Muscle of leg (tissue), 16 donors: ENCODE measurements at places on chromosomes 3 and 15. TPM values are rescaled to one million over a fixed set of nuclear protein-coding genes. Genes with fewer than 3 reads are reported as not detected.

The MUSTN1 gene
- 165 TPM for total RNA-seq

- H3K4me3 ChIP-seq, result no peak overlapping the region
- H3K36me3 ChIP-seq, result peaks cover 27% of the 10 kb centered on the region
- H3K27me3 ChIP-seq, result no peaks in the 10 kb centered on the region
- H3K4me1 ChIP-seq, result no peaks in the 10 kb centered on the region
Observed at GRCh38 chr15:59680870-59681269, 8.2 kb downstream of the BNIP2 start.

GRCh38 chr3:35484929-35485530 lies 154.3 kb upstream of the ARPP21 start:
- H3K27ac ChIP-seq, result no peak overlapping the region
- H3K4me1 ChIP-seq, result no peaks in the 10 kb centered on the region
- H3K27me3 ChIP-seq, result no peaks in the 10 kb centered on the region
- H3K4me3 ChIP-seq, result no peak overlapping the region
- H3K36me3 ChIP-seq, result no peaks in the 10 kb centered on the region

DNA sequence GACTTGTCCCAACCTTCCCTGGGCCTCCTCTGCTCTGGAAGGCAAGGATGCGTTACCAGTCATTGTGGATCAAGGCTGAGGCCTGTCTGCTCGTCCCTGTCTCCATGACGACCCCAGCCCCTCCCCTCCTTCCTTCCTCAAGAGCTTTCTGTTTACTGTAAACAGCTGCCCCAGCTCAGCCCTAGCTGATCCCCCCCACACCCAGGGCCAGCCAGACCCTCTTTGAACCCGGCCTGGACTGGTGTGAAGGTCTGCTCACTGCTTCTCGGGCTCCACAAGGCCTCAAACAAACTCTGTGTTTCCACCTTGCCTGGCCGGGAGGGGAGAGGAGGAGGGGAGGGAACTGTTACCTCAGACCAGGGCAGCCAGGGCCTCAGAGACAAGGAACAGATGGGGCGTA lies 16.9 kb downstream of the VPS18 start:
- peaks cover 58% of the 10 kb centered on the region for H3K4me1 ChIP-seq
- no peak for DNase-seq
- no peaks in the 10 kb centered on the region for H3K36me3 ChIP-seq
- H3K4me3 ChIP-seq, result no peak overlapping the region
- peak overlapping the region; percentile 51 for H3K27ac ChIP-seq
- H3K27me3 ChIP-seq, result no peaks in the 10 kb centered on the region

GRCh38 chr3:64392001-64392400 lies 166.7 kb upstream of the PRICKLE2 start:
- H3K4me1 ChIP-seq, result no peaks in the 10 kb centered on the region
- H3K27me3 ChIP-seq, result no peaks in the 10 kb centered on the region
- H3K27ac ChIP-seq, result no peak overlapping the region
- H3K36me3 ChIP-seq, result no peaks in the 10 kb centered on the region
- no peak overlapping the region for H3K4me3 ChIP-seq
- no peak for DNase-seq

- no peaks in the 10 kb centered on the region for H3K36me3 ChIP-seq
- no peak overlapping the region for H3K4me3 ChIP-seq
- H3K27me3 ChIP-seq, result no peaks in the 10 kb centered on the region
- H3K27ac ChIP-seq, result no peak overlapping the region
- no peak for DNase-seq
Observed at GRCh38 chr3:28117598-28117997, 123.8 kb upstream of the CMC1 start.

DNA sequence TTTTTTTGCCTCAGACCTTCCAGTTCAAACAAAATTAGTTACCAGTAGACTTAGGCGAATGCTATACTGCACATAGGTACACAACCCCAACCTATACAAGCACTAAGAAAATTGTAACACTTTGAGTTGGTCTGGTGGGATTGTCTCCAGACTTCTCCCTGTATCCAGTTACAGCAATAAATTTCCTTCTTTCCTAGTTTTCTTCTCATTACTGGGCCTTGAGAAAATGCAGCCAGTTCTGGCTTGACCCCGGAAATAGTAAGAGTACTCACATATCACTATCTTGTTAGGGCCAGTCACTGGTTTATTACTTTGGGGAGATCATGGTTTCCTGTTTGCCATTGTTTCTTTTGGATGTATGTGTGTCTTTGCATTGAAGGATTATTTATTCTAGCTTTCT lies 868.4 kb downstream of the DIPK2A start:
- H3K4me3 ChIP-seq, result no peak overlapping the region
- H3K27ac ChIP-seq, result no peak overlapping the region

The GOLGA8N gene
- total RNA-seq, result 9.2 TPM

The SLC7A14 gene
- under 0.01 TPM for total RNA-seq

DNA sequence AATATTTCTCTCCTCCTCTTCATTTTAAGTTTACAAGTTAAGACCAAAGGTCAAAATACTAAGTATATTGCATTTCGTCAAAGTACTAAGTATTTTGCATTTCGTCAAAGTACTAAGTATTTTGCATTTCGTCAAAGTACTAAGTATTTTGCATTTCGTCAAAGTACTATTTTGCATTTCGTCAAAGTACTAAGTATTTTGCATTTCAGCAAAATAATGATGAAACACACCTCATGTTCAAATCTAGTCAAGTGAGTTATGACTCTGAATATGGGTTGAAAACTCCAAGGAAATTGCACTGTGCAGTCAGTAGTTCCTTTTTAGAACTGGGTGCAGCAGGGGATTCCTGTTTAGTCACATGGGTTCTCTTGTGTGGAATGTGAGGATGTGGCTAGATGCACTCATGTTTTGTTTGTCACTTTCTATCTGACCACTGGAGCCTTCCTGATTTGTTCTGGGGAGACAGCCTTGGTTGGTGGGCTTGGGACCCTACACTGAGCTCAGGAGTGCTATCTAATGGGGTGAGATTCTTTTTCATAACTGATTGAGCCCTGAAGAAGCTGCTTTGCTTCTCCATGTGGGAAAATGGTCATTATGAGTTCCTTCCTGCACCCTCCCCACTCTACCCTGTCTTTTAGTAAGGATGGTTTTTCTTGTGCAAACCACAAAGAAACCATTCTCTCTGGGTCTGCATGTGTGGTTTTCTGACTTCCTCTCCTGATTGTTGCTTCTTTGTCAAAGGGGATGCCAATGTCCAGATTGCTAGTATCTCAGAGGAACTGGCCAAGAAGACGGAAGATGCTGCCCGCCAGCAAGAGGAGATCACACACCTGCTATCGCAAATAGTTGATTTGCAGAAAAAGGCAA lies 73.4 kb downstream of the CCK start:
- H3K36me3 ChIP-seq, result peaks cover 79% of the 10 kb centered on the region
- no peaks in the 10 kb centered on the region for H3K27me3 ChIP-seq
- DNase-seq, result peak; percentile 44

DNA sequence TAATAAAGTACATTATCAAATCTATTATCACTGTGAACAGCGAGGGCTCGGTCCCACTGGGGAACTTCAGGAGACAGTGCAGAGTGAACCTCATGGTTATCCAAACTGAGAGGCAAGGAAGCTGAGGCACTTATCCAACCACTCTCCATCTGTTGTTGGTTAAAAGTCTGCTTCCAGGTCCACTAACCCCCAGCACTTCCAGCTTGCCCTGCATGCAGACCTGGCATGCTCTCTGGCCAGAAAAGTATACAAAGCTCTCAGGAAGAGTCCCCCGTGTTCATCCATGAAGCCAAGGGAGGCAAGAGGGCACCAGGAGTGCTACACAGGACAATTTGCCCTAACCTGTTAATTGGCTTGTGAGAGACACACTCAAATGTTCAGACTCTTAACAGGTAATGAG lies 36.0 kb downstream of the FBN1 start:
- H3K4me1 ChIP-seq, result no peaks in the 10 kb centered on the region
- no peak overlapping the region for H3K4me3 ChIP-seq
- no peak overlapping the region for H3K27ac ChIP-seq

DNA sequence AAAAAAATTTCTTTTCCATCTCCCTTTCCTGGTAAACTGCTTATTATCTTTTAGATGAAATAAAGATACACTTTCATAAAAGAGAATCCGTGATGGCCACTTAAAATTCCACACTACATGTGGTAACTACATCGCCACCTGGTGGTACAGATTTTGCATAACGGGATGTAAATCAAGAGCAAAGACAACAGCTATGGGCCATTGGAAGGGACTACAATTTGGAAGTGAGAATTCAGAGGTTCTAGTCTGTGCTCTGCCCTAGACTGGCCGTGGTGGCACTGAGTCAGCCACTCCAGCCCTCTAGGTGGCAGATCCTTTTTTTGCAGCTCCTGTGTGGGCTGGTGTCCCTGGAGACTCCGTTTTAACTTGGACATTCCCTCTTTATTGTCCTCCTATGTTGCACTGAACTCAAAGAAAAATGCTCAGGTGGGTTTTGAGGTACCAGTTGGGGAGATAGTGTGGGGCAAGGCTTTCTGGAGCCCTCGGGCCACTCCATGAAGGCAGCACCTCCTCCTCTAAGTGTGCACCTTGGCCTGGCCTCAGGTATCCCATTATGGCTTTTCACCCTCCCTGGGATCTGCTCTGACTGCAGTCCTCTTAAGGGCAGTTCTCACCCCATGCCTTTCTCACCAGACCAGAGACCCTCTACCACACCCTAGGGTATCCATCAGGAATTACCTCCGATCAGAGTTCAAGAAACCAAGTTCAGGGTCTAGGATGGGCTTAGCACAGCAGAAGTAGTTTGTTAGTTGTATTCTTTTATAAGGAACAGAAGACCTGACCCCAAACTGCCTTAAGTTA lies 54.9 kb downstream of the SPSB4 start:
- no peak overlapping the region for H3K4me3 ChIP-seq
- H3K4me1 ChIP-seq, result peaks cover 59% of the 10 kb centered on the region
- H3K27ac ChIP-seq, result no peak overlapping the region
- peaks cover 3% of the 10 kb centered on the region for H3K36me3 ChIP-seq
- DNase-seq, result peak; percentile 95
- H3K27me3 ChIP-seq, result no peaks in the 10 kb centered on the region

DNA sequence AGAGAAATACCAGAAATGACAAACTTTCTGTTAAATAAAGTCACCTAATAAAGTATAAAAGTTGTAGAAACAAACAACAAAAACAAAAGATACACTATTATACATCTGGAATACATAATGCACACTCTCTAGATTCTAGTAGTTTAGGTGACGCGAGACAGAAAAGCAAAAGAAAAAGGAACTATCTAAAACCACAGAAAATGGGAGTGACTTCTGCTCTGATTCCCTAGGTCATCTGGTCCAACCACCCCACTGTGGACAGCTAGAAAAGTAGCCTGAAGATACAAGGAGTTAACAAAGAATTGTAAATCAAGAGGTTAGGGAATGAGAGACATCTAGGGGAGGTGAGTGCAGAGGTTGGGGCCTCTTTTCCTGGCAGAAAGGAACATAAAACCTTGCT lies 39.1 kb downstream of the DHX36 start:
- no peaks in the 10 kb centered on the region for H3K27me3 ChIP-seq
- H3K4me1 ChIP-seq, result no peaks in the 10 kb centered on the region
- H3K4me3 ChIP-seq, result no peak overlapping the region
- DNase-seq, result no peak
- H3K36me3 ChIP-seq, result peaks cover 24% of the 10 kb centered on the region

- H3K36me3 ChIP-seq, result no peaks in the 10 kb centered on the region
- no peak overlapping the region for H3K4me3 ChIP-seq
- H3K4me1 ChIP-seq, result no peaks in the 10 kb centered on the region
- H3K27me3 ChIP-seq, result no peaks in the 10 kb centered on the region
- DNase-seq, result no peak
Observed at GRCh38 chr3:23253214-23253613, 50.1 kb downstream of the UBE2E2 start.

DNA sequence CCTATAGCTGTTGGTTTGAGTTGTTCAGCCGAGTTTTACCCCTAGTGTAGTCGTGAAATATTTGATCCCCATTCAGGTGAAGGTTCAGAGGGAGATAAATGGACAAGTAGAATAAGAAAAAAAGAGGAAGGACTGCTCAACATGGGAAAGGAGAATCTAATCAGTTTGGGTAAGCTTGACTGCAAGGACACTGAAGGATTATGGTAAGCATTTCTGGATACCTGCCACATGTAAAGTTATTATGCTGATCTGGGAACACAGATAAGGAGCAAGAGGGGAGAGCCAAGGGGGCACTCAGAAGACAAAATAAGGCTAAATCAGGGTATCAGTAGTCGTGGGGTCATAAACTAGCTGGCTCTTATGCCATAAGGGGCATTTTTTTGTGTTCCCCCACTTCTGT lies 49.9 kb downstream of the TFG start:
- peaks cover 8% of the 10 kb centered on the region for H3K36me3 ChIP-seq
- DNase-seq, result peak; percentile 16
- no peak overlapping the region for H3K4me3 ChIP-seq
- peak overlapping the region; percentile 86 for H3K27ac ChIP-seq

- H3K36me3 ChIP-seq, result no peaks in the 10 kb centered on the region
- peaks cover 33% of the 10 kb centered on the region for H3K4me1 ChIP-seq
- no peak overlapping the region for H3K4me3 ChIP-seq
Observed at GRCh38 chr3:184783319-184783718, 28.6 kb upstream of the VPS8 start.

DNA sequence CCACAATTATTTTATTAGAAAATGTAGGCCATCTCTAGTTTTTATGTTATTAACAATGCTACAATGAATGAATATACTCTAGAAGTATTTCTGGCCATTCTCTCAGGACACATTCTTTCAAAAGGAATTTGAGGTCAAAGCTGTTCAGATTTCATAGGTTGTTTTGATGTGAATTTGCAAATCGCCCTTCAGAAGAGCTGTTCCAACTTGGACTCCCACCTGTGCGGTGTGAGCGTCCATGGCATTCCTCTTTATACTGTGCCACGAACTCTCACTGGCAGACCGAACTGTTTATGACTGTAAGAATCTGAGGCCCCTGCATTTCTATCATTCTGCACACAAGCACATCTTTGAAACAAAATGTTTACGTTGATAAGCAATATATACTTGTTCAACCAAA lies 18.6 kb upstream of the SLC24A5 start:
- no peaks in the 10 kb centered on the region for H3K27me3 ChIP-seq
- no peaks in the 10 kb centered on the region for H3K4me1 ChIP-seq
- H3K27ac ChIP-seq, result no peak overlapping the region
- no peaks in the 10 kb centered on the region for H3K36me3 ChIP-seq
- DNase-seq, result no peak

GRCh38 chr15:71443538-71443937 lies 328.3 kb downstream of the THSD4 start:
- H3K4me1 ChIP-seq, result no peaks in the 10 kb centered on the region
- DNase-seq, result peak; percentile 61
- H3K36me3 ChIP-seq, result no peaks in the 10 kb centered on the region
